ENCODE measurements at places on chromosomes 2 and 18.

DNA sequence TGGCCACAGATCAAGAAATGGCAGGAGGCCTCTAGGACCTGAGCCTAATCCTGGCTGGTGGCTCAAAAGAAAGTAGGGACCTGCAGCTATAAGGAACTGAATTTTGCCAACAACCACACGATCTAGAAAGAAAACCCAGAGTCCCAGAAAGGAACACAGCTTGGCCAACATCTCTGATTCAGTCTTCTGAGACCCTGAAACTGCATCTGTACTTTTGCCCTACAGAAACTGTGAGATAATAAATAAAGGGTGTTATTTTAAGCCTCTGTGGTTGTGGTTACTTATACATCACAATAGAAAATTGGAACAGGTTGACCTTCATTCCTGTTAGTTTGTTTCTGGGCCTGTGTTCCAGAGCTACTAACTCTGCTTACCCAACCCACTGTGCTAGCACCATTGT, 356.8 kb upstream of the ST6GAL2 start:
- DNase-seq = no peak

DNA sequence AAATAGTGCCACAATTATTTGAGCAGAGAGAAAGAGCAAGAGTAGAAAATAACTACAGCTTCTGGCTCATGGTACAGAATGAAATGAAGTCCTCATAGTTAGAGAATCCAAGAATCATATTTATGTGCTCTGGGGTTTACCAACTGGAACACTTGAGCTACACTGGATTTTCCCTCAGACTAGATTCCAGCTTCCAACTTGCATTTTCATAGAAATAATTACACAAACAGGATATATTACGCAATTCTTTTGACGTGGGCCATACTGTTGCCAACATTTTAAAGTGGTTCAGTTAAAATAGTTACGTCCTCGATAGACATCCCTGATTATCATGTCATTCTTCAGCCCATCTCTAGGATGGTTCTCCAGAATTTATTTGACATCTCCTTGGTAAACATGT, 129.2 kb downstream of the ETAA1 start:
- DNase-seq = no peak

GRCh38 chr2:143132355-143132754, 3.1 kb downstream of the ARHGAP15 start:
- no peak for DNase-seq

- peak; percentile 80 for DNase-seq
Observed at GRCh38 chr2:97868986-97869721, 126.6 kb downstream of the TMEM131 start.

DNA sequence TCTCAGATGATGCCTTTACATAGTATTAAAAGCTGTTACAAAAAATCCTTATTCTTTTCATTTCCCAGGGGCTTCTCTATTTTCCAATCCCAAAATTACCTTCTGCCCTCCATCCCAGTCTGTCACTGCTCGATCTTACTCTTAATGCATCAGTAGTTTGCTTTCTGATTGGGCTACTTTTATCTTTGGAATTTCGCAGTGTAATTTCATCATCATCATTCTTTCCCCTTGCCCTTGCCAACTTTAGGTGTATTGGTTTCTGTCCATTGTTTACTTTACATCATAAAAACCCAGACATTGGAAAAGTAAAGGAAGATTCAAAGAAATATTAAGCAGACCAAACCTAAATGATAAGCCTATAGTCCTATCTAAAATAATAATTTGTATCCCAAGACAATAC, 457.2 kb downstream of the PIK3C3 start:
- DNase-seq = no peak

DNA sequence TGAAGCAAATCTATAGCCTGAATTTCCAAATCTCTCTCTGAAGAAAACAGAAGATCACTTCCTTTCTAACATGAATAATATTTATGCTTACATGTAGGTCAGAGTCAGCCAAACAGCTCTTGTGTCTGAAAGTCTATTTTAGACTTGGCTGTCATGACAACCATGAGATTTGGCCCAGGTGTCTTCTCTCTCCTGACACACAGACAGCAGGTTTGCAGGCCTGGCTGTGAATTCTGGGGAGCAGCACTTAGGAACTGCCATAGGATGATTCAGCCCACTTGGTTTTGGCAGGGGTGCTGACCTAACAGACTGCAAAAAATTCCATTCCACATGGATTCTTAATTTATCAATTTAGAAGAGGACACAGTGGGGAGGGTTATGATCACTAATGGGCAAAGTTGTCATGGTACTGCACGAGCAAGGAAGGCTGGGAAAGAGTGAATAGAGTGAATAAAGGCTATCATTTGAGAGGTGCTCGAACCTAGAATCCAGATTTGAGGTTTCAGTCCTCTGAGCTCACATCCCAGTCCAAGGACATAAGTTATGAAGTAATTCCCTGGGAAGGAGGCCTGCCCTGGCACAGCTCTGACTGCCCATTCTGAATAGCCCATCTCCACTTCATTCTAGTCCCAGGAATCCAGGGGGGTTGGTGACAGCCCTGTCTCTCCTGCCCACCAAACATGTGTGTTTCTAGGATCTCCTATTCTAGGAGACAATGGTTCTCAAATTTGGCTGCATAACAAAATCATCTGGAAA, 453.9 kb upstream of the TRIB2 start:
- no peak for DNase-seq

DNA sequence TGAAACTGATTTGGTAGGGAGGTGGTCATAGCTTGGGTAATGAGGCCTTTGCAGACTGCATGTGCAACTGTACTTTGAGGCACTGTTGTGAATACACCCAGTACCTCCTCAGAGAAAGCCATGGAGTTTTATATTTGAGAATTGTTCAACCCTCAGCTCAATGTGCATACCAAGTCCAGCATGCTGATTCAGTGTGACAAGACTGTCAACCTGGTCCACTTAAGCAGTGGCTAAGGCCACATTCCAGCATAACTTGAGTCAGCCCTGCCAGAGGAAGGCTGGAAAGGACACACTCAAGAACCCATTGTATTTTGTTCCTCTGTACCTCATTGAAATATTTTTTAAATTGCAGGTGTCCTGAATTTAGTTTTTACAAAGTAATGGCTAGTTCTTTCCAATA, 121.8 kb upstream of the HNMT start:
- DNase-seq = no peak

DNA sequence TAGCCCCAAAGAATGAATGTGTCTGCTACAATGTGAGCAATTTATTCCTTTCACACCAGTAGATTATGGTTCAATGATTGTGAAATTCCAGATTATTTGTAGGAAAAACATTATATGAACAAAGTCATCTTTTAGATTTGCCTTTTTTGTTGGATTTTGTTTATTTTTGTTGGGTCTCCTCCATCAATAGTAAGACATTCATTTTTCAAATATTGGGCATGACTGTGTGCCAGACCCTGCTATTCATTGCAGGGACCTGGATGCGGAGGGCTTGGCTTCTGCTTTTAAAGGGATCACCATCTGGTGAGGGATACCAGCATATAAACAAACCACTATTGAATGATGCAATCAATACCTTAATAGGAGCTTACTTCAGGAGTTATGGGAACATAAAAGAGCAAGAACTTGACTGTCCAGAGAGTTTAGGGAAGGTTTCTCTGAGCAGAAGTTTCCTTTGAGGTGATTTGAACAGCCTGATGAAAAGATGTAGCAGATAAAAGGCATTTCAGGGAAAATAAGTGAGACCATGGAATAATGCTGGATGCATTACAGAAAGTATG, 486.7 kb downstream of the EPHA4 start:
- no peak for DNase-seq

DNA sequence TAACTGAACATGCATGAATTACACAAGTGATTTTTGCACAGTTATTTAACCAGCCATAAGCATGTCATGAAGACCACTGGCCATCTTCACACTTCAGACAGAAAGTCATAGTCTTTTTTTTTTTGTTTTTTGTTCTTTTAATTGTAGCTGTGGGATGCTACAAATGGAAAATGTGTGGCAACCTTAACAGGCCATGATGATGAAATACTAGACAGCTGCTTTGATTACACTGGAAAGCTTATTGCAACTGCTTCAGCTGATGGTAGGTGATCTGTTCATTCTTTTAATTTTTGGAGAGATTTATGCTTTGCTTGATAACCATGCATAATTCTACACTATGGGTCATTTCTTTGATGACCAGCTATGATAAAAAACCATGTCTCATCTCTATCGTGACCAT, 35.6 kb downstream of the DAW1 start:
- DNase-seq = no peak

- peak; percentile 61 for DNase-seq
Observed at GRCh38 chr2:133200684-133201421, 367.4 kb downstream of the NCKAP5 start.

GRCh38 chr2:149200109-149200520, 130.3 kb upstream of the LYPD6 start:
- peak; percentile 23 for DNase-seq
